Amniotic epithelial cell (primary cell): ENCODE measurements at places on chromosomes 13 and 19.

- DNase-seq: no peak
Measured at GRCh38 chr19:49442354-49442753, 1.0 kb upstream of the SLC17A7 start.

- peak; percentile 79 for DNase-seq
Measured at GRCh38 chr13:113208421-113209335, at the start of gene PCID2. Gene PCID2, minus strand, starts transcription at chr13:113208669. Its CDS starts 35 bp downstream, at chr13:113208634.

DNA sequence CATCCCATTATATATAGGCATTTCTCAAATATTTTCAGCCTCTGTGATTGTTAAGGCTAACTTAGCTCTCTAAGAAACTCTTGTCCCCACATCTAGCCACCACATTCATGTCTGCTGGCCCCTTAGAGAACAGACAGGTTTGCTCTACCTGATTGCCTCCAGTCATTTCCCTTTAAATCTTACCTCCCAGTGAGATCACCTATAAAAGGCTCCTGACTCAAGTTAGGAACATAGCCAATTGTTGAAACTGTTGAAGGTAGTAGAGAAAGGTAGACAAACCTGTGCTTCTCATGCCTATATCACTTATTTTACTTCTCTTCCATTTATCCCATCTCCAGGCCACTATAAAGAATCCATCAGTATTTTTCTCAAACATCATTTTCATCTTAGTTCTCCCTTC lies 771.4 kb downstream of the DIAPH3 start:
- no peak for DNase-seq

DNA sequence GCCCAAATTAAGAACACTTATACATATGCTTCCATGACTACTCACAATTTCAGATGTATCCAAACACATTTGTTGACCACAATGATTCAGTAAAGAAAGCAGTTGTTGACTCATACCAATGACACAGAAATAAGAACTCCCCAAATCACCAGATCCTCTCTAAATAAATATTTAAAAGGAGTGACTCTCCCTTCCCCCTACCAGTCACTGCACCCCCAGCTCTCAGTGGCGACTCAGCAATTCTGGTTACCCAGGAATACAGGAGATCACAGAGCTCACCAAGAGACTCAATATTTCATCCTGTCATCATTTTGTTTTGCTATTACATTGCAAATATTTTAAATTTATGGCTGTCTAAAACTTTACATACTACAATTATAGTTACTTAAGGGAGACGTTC lies 131.5 kb downstream of the RGCC start:
- DNase-seq: peak; percentile 92

DNA sequence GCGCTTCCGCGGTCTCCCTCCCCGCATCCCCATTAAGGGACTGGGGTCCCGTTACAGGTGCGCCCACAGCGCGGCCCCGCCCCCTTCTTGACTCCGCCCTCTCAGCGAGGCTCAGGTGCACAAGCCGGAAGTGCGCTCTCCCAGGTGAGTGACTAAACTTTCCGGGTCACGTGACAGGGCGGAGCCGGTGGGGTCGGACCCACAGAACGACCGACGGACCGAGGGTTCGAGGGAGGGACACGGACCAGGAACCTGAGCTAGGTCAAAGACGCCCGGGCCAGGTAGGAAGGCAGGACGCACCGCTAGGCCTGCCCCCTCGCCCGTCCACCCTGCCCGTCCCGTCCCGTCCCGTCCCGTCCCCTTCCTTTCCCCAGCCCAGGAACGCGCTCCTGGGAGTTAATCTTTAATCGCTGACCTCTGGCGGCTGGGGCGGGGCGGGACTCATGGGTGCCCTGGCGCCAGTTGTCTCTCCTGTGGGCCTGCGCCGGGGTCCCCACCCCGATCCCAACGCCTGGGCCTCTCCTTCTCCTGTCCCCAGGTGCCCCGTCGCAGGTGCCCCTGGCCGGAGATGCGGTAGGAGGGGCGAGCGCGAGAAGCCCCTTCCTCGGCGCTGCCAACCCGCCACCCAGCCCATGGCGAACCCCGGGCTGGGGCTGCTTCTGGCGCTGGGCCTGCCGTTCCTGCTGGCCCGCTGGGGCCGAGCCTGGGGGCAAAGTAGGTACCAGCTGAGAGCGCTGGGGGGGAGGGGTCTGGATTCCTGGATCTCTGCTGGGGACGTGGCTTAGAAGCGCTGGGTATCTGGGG lies at the start of gene CRB3:
Gene CRB3 (plus strand): TSS at position 202 of the 804 bp plus-strand sequence. CDS start 431 bp downstream, at position 633.
- no peak for DNase-seq

DNA sequence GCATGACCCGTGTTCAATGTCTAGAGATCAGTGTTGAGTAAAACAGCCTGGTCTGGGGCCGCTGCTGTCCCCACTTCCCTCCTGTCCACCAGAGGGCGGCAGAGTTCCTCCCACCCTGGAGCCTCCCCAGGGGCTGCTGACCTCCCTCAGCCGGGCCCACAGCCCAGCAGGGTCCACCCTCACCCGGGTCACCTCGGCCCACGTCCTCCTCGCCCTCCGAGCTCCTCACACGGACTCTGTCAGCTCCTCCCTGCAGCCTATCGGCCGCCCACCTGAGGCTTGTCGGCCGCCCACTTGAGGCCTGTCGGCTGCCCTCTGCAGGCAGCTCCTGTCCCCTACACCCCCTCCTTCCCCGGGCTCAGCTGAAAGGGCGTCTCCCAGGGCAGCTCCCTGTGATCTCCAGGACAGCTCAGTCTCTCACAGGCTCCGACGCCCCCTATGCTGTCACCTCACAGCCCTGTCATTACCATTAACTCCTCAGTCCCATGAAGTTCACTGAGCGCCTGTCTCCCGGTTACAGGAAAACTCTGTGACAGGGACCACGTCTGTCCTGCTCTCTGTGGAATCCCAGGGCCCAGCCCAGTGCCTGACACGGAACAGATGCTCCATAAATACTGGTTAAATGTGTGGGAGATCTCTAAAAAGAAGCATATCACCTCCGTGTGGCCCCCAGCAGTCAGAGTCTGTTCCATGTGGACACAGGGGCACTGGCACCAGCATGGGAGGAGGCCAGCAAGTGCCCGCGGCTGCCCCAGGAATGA lies 1.5 kb upstream of the CEACAM5 start:
- no peak for DNase-seq

GRCh38 chr19:4389064-4389375 lies 11.3 kb downstream of the SH3GL1 start:
- DNase-seq: no peak

- DNase-seq: peak; percentile 15
Measured at GRCh38 chr19:10295305-10295846, 5.6 kb downstream of the ICAM5 start.

DNA sequence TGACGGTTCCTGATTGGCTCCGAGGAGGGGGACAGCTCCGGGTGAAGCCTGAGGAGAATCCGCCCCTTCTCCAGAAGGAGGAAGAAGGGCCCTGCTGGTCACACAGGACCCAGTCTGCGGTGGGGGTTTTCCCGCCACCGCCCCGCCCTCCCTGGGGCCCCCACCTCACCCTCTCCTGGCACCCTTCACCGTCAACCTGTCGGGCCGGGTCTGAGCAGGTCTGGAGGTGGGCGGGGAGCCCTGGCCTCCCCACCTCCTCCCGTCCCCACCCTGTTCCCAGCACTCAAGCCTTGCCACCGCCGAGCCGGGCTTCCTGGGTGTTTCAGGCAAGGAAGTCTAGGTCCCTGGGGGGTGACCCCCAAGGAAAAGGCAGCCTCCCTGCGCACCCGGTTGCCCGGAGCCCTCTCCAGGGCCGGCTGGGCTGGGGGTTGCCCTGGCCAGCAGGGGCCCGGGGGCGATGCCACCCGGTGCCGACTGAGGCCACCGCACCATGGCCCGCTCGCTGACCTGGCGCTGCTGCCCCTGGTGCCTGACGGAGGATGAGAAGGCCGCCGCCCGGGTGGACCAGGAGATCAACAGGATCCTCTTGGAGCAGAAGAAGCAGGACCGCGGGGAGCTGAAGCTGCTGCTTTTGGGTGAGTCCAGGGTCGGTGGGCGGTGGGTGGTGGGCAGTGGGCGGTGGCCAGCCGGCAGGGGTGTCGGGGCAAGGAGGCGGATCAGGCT lies at the start of gene GNA15:
Gene GNA15 (plus strand): TSS at position 73 of the 723 bp plus-strand sequence. CDS start 418 bp downstream, at position 491.
- DNase-seq: no peak

- peak; percentile 79 for DNase-seq
Measured at GRCh38 chr13:95880331-95880730, 172.9 kb downstream of the UGGT2 start.

DNA sequence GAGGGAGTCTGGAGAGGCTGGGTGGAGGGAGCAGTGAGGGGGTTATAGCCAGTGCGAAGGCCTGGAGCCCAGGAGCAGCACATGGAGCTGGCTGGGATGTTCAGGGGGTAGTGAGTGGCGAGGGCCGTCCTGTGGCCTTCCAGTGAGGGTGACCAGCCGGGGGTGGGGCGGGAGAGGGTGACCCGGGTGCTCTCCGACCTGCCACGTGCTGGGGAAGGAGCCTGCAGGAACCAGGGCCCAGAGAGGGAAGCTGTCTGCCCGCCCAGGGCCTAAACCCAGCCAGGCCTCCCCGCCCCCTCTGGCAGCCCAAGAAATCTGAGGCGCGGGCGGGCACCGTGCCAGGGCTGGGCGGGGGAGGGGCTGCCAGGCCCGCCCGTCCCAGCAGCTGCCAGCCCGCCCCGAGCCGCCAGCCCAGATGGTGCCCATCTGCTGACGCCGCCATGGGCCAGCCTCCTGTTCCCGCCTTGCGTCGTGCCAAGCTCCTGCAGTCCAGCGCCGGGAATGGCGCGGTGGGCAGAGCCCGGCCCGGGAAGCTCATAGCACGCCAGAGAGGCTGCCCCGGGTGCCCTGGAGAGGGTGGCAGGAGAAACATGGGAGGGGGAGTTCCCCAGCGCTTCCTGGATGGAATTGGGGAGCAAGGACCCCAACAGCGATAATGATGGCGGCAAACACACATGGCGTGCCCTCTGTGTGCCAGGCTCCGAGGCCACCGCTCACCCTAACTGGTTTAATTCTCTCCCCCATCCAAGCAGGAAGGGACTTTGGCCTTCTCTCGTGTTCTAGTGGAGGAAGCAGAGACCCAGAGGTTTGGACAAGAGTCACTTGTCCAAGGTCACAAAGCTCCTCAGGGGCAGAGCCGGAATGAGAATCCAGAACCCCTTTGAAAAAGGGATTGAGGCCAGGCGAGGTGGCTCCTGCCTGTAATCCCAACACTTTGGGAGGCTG lies 21.5 kb downstream of the NFIC start:
- DNase-seq: no peak

- DNase-seq: peak; percentile 21
Measured at GRCh38 chr19:45863840-45864628, at the start of gene FOXA3. Gene FOXA3, plus strand, starts transcription at chr19:45864326. Its CDS starts 131 bp downstream, at chr19:45864457.

DNA sequence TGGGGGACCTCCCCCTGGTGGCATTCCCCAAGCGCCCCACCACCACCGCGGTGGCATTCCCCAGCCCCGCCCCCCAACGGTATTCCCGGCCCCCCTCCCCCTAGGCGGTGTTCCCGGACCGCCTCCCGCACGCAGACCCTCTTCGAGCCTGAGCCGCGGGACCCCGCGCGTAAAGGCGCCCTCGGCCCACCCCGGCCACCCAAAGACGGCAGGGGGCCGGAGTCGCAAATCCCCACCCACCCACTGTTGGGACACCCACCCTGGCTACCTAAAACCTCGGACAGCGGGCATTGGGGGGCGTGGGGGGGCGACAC lies 22.4 kb downstream of the OLFM2 start:
- no peak for DNase-seq

DNA sequence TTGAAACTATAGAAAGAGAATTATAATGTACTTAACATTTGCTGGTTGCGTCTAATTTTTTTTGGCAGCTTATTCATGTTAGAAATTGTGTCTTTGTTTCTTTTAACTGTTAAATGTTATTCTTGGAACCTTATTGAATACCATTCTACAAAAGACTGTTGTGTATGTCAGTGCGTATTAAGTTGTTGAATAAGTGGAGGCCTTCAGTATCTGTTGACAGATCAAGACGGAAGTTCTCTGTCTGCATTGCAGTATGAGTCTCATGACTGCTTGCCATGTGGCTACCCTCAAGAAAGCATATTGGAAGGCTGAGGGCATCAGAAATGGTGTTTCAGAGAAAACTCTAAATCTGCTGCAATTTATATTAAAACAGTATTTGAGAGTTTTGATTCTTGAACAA lies 8.5 kb downstream of the UBA2 start:
- no peak for DNase-seq

DNA sequence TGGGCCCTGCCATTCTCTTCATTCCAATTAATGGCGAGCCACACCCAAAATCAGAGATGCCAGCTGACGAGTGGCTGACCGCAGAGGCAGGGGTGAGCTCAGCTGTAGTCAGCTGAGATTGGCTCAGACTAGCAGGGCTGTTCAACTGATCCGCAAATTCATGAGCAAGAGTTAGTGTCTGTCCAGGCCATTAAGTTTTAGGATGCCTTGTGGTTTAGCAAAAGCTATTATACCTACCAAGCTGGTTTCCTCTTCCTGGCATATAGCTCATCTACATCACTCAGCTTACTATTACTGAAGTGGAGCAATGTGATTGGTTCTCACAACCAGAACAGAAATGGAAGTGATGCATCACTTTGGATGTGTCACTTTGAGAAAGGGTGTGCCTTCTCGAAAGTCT lies 148.7 kb downstream of the NALCN start:
- no peak for DNase-seq

- no peak for DNase-seq
Measured at GRCh38 chr19:1763648-1764639, 10.6 kb downstream of the ONECUT3 start.

DNA sequence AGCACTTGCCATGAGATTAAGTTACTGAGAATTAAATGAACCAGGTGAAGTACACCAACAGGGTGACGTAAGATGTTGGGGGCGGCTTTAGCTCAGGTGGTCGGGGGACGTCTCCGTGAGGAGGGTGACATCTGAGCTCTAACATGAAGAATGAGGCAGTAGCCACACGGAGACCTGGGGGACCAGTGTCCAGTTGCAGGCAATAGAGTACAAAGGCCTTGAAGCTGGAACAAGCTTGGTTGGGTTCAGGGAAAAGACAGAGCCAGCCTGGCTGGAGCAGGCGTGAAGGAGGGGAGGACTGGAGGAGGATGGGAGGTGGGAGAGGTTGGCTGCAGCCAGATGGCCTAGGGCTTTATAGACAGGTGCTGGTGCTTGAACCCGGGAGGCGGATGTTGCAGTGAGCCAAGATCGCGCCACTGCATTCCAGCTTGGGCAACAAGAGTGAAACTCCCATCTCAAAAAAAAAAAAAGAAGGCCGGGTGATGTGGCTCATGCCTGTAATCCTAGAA lies 1.6 kb downstream of the SPINT2 start:
- DNase-seq: no peak

GRCh38 chr19:2315818-2316353 lies 7.9 kb upstream of the LINGO3 start:
- peak; percentile 61 for DNase-seq

GRCh38 chr13:104979281-104980030 lies 1556.0 kb downstream of the EFNB2 start:
- no peak for DNase-seq

DNA sequence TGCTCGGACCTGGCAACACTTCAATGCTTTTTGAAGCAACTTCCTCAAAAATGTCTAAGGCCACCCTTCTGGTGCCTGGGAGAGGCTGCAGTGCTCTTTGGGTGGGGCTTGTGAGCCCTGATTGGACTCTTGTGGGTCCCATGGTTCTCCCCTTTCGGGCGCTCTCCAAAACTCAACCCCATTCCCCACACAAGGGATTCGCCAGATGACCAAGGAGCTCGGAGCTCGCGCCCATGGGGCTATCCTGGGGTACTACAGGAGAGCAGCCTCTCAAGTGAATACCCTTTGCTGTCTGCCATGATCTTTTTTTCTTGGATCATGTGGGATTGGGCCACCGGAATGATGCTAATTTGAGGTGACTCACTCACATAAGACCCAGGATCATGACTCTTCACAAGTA lies 29.7 kb upstream of the KL start:
- DNase-seq: no peak

GRCh38 chr19:57210381-57210780 lies 19.1 kb downstream of the ZNF264 start:
- no peak for DNase-seq

- DNase-seq: no peak
Measured at GRCh38 chr19:12751635-12752034, at the start of gene BEST2. Gene BEST2, plus strand, starts transcription at chr19:12751791. Its CDS starts 802 bp downstream, at chr19:12752593.
